ENCODE measurements at places on chromosomes 11 and 22.

DNA sequence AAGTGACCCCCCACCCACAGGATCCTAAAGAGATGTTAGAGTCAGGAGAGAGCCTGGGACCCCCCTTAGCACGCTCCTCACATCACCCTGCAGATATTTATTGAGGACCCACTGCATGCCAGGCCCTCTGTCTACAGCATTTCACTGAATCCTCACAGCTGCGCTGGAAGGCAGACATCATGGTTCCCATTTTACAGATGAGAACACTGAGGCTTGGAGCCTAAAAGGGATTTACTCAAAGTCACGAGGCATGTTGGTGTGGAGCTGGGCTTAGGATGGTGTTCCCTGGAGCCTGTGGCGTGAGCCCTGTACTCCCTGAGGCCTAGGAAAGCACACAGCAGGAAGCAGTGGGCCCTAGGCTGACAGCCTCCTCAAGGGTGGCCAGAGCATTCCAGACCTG lies 39.2 kb upstream of the LRRC32 start:
- no peak for DNase-seq

DNA sequence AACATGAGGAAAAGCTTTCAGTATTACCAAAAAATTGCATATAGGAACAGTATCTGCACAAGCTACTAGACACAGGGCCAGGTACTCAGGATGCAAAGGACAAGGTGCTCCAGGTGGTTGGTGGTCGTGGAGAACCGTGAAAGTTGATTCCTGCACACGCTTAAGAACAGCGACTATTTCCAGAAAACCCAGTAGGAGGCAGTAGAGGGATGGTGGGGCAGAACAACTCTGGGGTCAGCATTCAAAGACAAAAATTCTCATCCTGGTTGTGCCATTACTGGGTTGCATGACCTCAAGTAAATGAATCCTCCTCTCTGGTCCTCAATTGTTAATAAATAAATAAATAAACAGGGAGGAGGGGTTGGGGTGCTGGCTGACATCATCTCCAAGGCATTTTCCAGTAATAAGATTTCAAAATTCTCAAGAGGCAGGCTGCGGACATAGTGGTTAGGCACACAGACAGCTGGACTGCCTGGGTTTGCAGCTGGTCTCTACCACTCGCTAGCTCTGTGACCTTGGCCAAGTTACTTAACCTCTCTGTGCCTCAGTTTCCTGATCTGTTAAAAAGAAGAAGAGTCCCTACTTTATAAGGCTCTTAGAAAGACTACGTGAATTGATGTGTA lies 89.6 kb downstream of the ISX start:
- DNase-seq, result no peak

DNA sequence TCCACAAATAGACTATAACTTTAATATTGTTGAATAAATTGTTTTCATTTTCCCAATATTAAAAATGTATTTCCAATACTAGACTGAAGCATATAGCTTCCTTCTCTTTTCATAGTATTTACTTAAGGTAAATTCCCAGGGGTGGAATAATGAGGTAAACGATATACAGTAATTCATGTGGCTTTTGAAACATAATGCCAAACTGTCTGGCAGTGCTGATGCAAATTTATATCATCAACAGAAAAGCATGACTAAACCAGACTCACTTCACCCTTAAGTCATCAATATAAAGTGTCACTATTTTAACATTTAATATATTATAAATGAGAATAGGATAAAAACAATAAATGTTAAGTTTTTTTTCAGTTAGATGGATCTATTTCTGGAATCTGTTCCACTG lies 13.6 kb downstream of the C2CD3 start:
- DNase-seq, result no peak

DNA sequence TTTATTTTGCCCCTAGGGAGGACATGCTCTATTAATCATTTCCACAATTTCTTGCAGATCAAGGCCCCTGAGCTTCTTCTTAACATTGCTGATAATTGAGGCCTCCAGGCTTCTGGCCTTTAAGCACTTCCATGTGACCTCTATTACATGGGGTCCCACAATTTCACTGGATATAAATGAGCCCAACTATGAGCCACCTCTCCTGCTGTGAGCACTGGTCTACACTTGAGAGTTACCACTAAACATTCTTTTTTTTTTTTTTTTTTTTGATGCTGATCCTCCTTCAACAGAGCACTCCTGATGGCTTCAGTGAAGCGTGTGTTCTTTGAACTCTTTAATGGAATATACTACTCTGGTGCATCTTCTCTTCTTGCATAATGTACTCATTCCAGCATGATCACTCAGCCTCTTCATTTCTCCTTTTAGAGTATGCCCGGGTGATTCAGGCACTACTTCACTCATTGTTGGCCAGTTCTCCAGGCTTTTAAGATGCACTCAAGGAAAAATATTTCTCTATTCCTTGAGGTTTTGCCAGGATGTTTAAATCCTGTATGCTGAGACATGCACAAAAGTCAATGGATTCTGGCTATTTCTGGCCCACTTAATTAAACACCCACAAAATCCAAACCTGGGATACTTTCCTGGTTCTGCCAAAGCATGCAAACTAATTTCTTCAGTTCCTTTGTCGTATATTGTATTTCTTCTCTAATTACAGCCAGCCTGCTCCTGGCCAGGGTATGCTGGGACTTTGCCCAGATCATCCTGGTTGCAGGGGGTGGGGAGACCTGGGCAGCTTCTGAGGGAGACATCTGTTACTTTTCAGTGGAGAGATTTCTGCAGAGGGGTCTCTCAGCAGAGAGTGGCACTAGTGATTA lies 257.8 kb upstream of the LUZP2 start:
- no peak for DNase-seq

DNA sequence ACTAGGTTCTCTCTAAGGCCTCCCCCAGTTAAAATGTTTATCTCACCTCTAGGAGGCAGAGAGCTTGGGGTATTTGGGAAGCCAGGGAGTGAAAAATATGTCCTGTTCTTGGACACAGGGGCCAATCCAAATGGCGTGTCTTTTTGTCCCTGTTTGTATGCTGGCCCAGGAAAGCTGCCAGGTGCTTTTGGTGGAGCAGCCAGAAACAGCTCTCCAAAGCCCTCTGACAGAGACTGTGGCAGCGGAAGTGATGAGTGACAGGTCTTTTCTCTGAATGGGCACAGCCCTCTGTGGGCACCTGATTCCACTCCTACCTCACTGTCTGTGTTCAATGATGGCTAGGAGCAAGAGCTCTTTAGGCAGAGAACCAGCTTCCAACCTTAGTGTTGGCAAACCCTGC lies 106.4 kb upstream of the KIRREL3 start:
- DNase-seq, result no peak

DNA sequence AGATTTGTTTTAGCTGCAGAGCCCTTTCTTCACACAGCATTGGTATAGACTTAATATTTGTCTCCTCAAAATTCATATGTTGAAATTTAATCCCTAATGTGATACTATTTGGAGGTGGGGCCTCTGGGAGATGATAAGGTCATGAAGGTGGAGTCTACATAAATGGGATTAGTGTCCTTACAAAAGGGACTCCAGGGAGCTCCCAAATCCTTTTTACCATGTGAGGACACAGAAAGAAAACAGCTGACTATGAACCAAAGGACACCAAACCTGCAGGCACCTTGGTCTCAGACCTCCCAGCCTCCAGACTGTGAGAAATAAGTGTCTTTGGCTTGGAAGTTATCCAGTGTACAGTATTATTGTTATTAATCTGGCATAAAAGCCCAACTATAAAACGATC lies 10.2 kb downstream of the SLC35F2 start:
- no peak for DNase-seq

- DNase-seq, result no peak
These were observed 17.6 kb downstream of the ALKBH8 start for GRCh38 chr11:107547961-107548360.

- DNase-seq, result no peak
These were observed 42.5 kb downstream of the CTSC start for GRCh38 chr11:88295028-88295427.

DNA sequence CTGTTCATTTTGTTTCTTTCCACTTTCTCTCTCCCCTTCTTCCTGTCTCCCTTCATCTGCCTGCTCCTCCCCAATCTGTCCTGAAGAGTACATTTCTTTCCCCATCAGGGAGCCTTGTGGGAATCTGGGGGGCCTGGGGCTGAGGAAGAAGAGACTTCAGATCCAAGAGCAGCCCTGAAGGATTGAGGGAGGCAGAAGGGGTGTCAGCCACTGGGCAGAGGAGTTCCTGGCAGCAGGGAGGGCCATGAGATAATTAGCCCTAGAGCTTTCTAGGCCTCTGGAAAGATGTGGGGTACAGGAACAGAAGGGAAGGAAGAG lies 24.4 kb upstream of the OAF start:
- no peak for DNase-seq

GRCh38 chr11:279966-280705 lies 1.9 kb downstream of the NLRP6 start:
- peak; percentile 49 for DNase-seq

DNA sequence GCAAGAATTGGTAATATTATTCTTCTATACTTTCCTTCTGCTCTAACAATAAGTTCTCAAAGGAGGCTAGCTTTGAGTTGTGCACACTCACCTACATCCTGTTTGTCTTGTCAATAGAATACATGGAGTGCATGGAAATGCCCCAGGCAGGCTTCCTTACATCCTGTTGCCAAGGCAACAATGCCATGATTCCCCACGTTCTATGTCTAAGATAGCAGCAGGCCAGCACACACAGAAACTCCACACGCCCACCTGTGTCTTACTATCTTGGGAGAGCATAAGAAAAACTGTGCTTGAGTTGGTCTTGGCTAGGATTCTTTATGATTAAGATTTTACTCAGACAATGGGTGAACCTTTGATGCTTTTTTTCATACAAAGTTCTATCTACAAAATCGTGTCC lies 379.2 kb downstream of the AASDHPPT start:
- DNase-seq, result no peak

DNA sequence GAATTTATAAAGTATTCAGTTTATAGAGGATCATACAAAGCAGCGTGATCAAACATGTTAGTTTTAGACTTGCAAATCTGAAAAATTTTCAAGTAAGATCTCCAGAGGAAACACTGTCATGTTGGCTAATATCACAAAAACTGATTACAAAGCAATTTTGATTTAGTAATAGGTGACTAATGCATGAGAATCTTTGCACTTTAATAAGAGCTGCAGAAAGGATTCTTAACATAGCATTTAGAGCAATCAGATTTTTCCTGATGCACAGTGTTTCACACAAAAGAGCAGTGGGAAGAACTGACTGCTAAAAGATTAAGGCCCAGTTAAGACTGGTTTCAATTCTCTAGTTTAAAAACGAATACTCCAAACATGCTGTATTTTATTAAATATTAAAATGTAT lies 321.2 kb downstream of the GUCY1A2 start:
- DNase-seq, result no peak

GRCh38 chr11:64656862-64657261 lies 65.8 kb downstream of the SLC22A12 start:
- no peak for DNase-seq

DNA sequence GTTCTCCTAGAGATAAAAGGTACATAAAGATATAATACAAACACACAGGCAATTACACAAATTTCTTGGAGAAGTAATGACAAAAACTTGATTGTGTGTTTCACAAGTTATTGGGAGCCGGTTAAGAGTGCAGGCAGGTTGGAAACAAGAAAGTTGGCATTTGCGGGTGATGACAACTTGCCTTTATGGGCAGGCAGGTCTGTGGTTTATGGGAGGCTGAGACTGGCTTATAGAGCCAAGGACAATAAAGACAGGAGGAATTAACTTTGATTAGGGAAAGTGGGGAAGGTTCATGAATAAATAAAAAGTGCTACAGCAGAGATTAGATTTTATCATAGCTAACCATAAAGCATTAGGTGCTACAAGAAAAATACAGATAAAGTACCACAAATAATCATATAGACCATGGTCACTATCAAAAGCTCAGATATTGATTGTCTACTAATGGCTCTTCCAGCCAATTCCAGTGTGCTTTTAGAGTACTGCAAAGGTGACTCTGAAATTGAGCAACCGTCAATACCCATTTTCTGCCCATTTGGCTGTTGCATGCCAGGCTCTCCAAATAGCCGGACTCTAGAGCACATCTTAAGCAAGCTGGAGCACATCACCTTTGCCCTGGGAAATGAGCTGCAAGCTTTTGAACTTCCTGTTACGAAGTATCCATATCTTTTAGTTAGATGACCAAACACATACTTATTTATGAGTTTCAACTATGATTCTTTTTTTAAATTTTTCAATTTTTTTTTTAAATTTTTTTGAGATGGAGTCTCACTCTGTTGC lies 33.9 kb upstream of the GAB2 start:
- no peak for DNase-seq

DNA sequence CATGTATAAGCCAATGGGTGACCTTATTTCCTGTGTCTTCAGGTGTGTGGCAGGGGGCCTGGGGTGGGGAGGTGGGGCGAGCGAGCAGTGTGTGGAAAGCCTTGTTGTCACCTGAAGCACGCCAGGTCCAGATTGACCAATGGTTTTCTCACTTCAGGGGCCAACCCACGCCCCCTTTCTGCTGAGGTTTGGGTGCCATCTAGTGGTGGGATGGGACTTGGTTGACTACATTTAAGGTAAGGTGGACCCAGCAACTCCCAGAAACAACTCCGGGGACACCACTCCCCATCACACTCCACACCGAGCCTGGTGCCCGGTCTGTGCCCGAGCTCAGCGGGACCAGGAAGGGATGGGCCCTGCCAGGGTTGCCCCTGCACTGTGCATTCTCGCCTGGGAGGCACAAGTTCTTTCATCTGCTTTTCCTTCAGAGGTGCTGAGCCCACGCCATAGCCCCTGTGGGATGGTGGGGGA lies 40.0 kb downstream of the TPCN2 start:
- DNase-seq, result peak; percentile 62

DNA sequence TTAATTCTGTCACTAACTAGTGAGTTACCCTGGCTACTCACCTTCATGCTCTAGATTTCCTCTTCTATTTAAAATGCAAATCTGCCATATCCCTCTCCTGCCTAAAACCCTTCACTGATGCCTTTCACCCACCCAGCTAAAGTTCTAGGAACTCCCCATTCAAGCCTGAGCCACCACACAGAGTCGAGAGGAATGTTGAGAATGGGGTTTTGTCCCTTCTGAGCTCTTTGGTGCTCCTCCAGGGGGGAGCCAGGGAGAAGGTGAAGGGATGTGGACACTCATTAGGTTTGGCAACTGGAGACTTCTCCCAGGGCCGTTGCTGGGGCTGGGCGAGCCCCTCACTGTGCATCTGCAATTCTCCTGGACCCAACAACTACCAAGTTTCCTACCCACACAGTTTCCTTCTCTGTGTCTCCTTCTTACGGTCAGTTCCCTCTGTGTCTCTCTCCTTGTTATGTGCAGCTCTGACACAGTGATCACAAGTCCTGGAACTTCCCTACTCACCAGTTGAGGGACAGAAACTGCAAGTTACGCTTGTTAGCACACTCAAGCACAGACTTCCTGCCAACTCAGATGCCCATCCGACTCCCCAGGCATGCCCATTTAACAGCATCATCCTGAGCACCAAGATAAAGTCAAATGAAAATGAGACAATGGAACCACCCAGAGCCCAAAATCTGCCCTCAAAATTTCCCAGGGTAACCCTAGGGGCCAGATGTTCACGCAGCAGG lies 6.5 kb upstream of the IL10RA start:
- peak; percentile 39 for DNase-seq

DNA sequence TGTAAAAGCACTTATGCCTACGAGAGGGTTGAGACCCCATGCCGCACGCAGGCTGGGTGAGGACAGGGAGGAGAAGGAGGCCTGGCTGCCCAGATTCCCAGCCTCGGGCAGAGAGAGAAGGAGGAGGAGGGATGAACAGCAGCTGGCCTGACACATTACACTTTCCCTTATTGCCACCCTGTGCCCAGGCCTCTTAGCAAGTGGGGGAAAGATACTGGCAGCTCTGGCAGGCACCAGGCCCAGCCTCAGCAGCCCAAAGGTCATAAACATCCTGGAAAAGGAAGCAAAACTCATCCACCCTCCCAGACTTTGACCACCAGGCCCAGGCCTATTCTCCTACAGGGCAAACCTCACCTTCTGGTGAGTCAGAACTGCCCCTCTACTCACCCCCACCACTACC lies 4.7 kb downstream of the PLAAT3 start:
- DNase-seq, result no peak

All from CD4-positive, alpha-beta T cell treated with Interleukin-1 beta for 1 hour (primary cell).